Foreskin fibroblast (primary cell): ENCODE measurements at places on chromosomes 6 and 20.

- DNase-seq: no peak
Observed at GRCh38 chr6:138211048-138211581, 7.2 kb downstream of the PBOV1 start.

GRCh38 chr6:128417698-128418097 is 102.7 kb downstream of the PTPRK start:
- DNase-seq: no peak

- DNase-seq: no peak
Observed at GRCh38 chr20:63225082-63225454, 9.1 kb upstream of the YTHDF1 start.

- DNase-seq: no peak
Observed at GRCh38 chr6:150310539-150310938, 58.3 kb upstream of the IYD start.
